ELR (cell line): ENCODE measurements at places on chromosomes 1 and 21.

GRCh38 chr1:205918955-205919746 lies 24.1 kb downstream of the SLC26A9 start:
- DNase-seq: peak; percentile 82

DNA sequence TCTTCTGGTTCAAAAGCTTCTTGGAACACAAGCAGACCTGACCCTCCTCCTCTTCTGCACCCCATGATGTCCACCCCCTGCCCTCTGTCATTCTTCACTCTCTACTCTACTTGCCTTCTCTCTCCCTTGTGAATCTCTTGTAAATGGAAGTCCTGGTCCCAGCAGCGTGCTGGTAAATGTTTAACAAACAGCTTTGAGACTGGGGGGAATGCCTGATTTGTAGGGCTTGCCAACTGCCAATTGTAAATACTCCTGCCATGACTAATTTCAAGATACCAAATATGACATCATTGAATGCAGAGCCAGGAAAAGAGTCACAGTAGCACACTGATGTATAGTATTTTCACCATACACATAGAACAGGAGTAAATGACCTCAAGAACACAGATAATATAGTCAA lies 40.9 kb upstream of the LRRN2 start:
- DNase-seq: peak; percentile 53

DNA sequence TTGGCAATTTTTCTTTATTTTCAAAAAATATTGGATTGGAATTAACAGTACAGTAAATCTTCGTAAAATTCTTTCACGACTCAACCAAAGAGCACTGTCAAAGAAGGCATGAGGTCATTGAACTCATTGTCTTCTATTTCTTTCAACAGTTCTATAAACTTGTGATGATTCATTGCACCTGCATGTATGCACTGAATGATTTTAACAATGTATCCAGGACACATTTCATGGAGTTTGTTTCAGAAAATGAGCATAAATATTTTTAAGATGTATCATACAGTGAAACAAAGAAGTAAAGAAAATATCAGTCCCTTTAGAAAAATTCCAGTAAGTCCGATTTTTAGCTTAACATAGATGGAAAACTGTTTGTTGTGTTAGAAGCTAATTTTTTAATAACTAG lies 33.6 kb upstream of the CD34 start:
- DNase-seq: peak; percentile 81

- DNase-seq: no peak
These were observed 16.2 kb downstream of the WASF2 start for GRCh38 chr1:27473755-27474154.

DNA sequence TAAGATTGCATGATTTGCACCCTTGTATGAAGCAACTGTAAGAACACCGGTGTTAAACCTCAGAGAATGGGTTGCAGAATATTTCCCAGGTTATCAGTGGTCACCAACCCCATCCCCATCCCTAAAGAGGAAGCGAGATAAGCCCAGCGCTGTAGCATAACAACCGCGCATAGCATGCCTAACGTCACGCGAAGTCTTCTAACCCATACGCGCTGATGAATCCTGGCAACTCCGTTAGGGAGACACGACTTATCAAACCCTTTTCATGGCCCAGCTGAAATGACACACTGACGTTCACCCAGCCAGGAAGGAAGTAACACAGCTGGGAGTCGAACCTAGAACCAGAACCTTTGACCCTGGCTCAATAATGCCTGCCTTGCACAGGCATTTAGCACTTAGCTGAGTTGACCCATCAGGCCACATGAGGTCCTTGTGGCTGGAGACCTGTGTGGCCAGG lies 24.2 kb downstream of the TMEM51 start:
- no peak for DNase-seq

GRCh38 chr1:230084408-230085177 lies 17.6 kb downstream of the GALNT2 start:
- peak; percentile 98 for DNase-seq

DNA sequence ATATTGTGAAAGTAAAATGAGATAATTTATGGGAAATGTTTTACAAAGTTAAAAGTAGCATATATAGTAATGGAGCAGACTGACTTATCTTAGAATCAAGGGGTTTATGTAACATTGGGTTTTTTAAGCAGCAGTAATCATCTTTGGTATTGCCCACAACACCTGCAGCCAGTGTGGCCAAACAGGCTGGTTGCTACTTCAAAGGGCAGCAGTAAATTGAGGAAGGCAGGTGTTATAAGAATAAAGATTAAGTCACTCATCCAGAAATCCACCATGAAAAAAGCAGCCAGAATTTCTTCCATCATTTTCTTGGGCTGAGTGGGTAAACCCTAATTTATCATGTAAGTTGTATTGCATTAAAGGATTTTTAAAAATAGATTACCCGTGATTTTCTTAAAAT lies 16.7 kb downstream of the DYNLT5 start:
- DNase-seq: no peak

- DNase-seq: peak; percentile 58
These were observed 10.5 kb upstream of the SRP9 start for GRCh38 chr1:225766967-225767633.

- no peak for DNase-seq
These were observed 370.2 kb upstream of the DAB1 start for GRCh38 chr1:57794078-57794477.

GRCh38 chr1:157104598-157105293 lies 5.1 kb upstream of the ETV3L start:
- peak; percentile 82 for DNase-seq

- DNase-seq: no peak
These were observed 134.9 kb downstream of the RHOU start for GRCh38 chr1:228870041-228870713.

- DNase-seq: peak; percentile 83
These were observed 61.9 kb downstream of the TIAM1 start for GRCh38 chr21:31282095-31282709.

DNA sequence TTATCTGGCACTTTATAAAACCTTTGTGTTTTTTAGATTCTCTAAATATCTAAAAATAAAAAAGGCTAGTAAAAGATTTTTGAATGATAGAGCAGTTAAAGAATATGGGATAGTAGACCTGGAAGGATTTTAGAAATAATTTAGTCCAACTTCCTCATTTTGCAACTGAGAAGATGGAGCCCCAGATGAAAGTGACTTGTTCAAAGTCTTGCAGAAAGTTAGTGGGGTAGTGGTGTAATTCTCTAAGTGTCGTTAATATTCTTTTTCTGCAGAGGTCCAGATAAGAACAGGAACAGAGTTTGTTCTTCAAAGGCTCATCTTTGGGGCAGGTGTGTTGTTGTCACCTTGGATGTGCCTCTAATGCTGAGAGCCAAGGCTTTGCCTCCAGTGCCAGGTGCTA lies 159.5 kb downstream of the DISC1 start:
- no peak for DNase-seq

- DNase-seq: peak; percentile 71
These were observed 21.7 kb downstream of the TMEM53 start for GRCh38 chr1:44652445-44653106.

GRCh38 chr1:160428053-160428452 lies 27.7 kb downstream of the VANGL2 start:
- DNase-seq: no peak

DNA sequence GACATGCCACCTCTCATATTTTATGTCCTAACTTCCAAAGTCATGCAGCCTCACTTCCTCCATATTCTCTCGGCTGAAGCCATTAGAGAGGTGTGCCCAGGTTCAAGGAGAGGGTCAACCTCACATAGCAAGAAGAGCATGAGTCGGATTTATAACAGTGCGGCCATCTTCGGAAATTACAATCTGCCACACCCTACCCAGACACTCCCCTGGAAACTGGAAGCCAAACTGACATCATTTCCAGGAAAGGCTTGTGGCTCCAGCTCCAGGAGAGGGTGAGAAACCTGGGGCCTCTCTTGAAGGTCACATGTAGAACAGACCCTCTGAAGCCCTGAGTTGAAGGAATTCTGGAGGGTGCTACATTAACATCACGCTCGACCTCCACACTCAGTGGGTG lies 73.5 kb downstream of the RRAGC start:
- no peak for DNase-seq

GRCh38 chr1:186828611-186829454 lies at the start of gene PLA2G4A:
Gene PLA2G4A, plus strand, starts transcription at chr1:186828949. Its CDS starts 25,406 bp downstream, at chr1:186854355.
- peak; percentile 72 for DNase-seq

GRCh38 chr1:39269791-39270342 lies 65.4 kb downstream of the MACF1 start:
- no peak for DNase-seq

DNA sequence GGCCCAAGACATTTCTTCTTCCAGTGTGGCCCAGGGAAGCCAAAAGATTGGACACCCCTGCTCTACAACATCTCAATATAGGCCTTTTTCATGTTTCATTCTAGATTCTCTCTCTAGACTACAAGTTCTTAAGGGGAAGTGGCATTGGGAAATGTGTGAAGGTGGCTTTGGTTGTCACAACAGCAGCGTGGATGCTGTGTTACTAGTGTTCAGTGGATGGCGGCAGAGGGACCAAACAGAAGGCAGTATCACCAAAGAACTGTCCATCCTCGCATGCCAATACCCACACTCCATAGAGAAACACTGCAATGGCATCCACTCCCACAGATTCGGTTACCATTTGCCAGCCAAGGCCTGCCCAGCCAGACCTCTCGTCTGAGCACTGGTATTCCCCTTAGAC lies 24.3 kb upstream of the IFNAR2 start:
- DNase-seq: no peak

DNA sequence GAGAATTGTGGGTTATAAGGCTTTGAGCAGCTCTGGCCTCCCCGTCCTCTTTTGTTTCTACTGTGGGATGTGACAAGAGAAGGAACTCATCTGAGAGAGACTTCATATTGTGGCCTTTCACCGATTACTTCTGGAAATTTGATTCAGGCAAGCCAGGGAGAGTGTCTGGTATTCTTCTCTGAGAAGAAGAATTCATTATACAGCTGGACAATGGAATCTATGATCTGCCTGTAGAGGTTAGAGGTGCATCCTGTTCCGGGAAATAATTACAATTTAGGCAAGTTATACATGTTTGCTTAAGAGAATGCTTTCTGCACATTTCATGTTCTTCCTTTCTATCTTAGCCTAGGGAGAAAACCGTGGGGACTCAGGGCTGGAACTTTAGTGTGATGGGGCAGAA lies 12.8 kb upstream of the RNU1-2 start:
- no peak for DNase-seq

DNA sequence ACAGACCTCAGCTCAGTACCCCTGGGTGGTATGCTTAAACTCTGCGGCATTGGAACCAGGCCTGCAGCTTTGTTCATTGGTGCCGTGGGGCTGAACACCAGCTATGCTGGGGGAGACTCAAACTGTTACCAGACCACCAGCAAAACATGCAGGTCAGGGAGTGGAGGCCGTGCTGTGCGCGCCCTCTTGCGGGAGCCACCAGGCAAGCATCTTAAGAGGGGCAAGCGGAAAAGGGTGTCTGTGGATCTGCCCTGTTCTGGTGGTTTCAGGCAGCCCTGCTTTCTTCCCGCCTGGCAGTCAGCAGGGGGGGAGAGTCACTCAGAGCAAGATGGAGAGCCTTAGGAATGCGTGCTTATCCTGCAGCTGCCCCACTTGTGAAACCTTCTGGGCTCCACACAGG lies 276.9 kb upstream of the ZRANB2 start:
- DNase-seq: no peak

GRCh38 chr21:35954066-35954465 lies 106.3 kb downstream of the SETD4 start:
- no peak for DNase-seq

DNA sequence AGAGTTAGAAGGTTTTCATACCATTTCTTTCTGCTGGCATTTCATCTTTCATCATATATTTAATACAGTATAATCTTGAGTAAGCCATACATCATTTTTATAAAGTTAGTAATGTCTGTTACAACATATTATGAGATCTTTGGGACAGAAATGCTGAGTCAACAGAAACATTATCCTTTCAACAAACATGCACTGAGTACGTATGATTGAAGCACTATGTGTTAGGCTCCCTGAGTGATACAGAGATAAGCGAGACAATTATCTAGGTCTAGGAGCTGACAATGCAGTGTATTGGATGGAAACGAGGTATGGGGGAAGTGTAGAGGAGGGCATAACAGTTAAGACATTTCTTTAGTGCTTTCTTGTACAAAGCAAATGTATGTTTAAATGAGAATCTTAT lies 19.7 kb upstream of the GPR52 start:
- DNase-seq: no peak

- no peak for DNase-seq
These were observed 8.7 kb upstream of the TMEM52 start for GRCh38 chr1:1927751-1928150.

- DNase-seq: peak; percentile 50
These were observed 139.4 kb upstream of the B3GALT2 start for GRCh38 chr1:193325771-193326170.

GRCh38 chr1:88488237-88488636 lies 195.8 kb upstream of the PKN2 start:
- peak; percentile 20 for DNase-seq

DNA sequence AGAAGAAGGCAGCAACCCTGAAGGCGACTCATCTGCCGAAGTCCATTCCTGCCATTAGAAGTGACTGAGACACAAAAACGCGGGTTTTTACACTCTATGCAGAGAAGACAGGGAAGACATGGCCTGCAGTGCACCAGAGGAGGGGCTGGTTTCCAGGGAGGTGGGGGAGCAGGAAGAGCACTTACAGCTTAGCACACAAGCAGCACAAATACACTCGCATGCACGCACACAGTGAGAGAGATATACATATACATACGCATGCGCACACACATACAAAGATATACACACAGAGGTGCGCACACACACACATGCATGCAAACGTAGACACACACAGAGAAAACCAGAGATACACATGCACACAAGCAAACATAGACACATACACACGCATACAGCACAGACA lies 210.9 kb upstream of the CSF3R start:
- no peak for DNase-seq

- DNase-seq: no peak
These were observed 4.4 kb upstream of the PEA15 start for GRCh38 chr1:160200786-160201185.

- peak; percentile 81 for DNase-seq
These were observed at the start of gene GBP3 for GRCh38 chr1:89022167-89022959. Gene GBP3, minus strand, starts transcription at chr1:89022866. Its CDS starts 2,145 bp downstream, at chr1:89020721.

- no peak for DNase-seq
These were observed 263.9 kb downstream of the DNM3 start for GRCh38 chr1:172105230-172105629.

GRCh38 chr1:84060781-84061180 lies 61.8 kb upstream of the TTLL7 start:
- no peak for DNase-seq

- peak; percentile 45 for DNase-seq
These were observed 7.1 kb upstream of the MAP1LC3C start for GRCh38 chr1:242005866-242006535.

- DNase-seq: no peak
These were observed 171.7 kb downstream of the NEK7 start for GRCh38 chr1:198328458-198329032.

GRCh38 chr1:6243993-6244392 lies at the start of gene HES3:
Gene HES3, plus strand, starts transcription at chr1:6244179. Its CDS starts 187 bp downstream, at chr1:6244366.
- no peak for DNase-seq

DNA sequence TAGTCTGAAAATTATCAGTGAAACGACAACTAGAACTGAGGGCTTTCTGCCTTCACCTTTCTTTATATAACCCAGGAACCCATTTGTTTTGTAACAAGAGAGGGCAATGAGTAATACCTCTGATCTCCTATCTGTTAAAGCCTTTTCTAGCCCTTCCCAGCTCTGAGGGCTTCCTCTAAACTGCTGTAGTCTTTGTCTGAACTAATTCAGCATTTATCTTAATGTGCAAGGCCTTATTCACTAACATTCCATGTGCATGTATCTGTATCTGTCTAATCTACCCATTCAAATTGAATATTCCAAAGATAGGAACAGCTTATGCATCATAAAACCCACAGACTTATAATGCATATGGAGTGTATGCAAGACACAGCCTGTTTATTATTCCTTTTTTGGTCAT lies 167.1 kb downstream of the LYPLAL1 start:
- DNase-seq: peak; percentile 22

- DNase-seq: no peak
These were observed 329.5 kb upstream of the DUSP10 start for GRCh38 chr1:222071387-222071786.
